Epithelial cell of proximal tubule (primary cell): ENCODE measurements at places on chromosomes 12 and 14. TPM values are rescaled to one million over a fixed set of nuclear protein-coding genes. Genes with fewer than 3 reads are reported as not detected.

- DNase-seq = no peak
Observed at GRCh38 chr12:19165451-19165850, 35.9 kb downstream of the PLEKHA5 start.

DNA sequence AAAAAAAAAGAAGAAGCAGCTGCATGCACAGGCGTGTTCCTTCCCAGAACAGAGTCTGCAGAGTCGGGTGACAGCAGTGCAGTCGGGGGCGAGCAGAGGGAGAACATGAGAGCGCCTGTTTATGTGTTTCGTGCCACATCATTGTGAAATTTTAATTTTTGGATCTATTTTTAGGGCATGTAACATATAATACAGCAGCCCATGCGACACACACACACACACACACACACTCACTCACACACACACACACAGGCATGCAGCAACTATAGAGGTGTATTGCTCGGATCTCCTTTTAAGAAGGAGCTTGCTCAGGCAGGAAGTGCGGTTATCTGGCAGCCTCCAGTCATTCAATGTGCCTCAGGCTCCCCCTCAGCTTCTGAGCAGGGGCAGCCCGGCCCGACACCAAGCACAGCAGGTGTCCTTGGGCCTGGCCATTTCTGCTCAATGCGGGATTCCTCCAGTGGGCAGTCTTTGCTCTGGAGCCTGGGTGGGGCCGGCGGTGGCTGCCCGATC is 71.8 kb downstream of the ZNF664 start:
- DNase-seq = no peak

Gene LIN7A
- total RNA-seq = 2.2 and 2.3 TPM in 2 replicates

- DNase-seq = no peak
Observed at GRCh38 chr12:3381059-3382047, 109.7 kb upstream of the PRMT8 start.

Gene TTLL5
- 20.4 and 39.6 TPM in 2 replicates for total RNA-seq

DNA sequence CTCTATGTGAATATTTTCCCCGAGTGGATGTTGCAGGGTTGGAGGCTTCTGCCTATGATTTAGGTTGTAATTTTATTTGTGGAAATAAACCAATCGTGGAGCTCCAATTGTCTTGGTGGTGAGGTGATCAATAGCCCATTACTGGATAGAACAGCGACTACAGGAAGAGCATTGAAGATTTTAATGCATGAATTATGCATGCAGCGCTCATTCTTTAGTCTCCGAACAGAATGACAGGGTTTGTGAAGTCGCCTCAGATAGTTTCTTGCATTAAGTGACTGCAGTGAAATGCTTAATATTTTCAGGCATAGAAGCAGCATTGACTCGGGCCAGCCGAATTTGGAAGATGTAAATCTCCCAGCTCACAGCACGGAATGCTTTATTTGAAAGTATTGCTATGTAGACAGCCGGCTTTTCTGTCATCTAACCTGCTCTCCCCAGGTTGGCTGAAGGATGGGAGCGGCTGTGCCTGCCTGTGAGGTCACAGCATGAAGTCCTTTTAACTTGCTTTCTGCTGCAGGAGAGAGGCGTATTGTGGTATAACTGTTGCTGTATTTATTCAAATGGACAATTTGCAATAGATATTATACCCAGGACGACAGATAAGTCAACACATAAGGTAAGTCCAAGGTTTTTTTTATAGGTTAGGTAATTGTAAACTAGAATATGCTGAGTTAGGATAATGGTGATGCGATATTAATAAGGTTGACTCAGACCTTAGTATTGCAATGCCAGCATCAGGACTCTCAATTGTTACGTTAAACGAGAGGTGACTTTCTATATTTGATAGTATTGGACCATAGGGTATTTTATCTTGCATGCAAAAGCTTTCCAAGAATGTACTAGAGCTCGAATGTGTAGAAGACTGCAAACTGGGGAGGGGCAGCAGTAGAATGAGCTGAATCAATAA is 135.7 kb downstream of the CNTN1 start:
- DNase-seq = no peak

Gene MRPL52
- 160 and 224 TPM in 2 replicates for total RNA-seq

Gene NAV3
- 15.5 and 27.9 TPM in 2 replicates for total RNA-seq

Gene IAPP
- not detected in 2 replicates for total RNA-seq

DNA sequence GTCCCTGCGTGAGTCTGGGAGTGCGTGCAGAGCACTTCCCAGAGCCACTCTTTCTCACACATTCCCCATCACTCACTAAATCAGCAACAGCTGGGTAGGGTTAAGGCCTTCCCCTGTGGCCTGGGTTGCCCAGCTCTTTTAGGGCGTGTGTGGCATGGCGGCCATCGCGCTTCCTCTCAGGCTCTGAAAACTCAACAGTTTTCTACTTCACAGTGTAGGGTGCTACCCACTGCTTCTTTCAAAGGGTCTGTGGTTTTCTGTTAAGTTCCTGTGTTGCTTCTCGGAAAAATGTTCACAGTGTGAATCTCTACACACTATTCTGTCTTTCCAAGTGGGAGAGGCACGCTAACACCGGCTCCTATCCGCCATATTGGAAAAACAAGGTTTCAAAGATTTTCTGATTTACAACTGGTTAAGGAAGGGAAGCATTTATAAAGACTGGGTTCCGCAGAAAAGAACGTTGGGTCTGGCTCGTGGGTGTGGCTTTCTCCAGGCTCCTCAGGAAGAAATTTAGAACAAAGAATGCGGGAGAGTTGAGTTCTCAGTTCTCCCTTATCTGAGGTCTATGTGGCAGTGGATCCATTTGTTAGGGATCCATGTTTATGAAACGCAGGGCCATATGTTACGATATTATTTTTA is 34.9 kb upstream of the AEBP2 start:
- DNase-seq = no peak

DNA sequence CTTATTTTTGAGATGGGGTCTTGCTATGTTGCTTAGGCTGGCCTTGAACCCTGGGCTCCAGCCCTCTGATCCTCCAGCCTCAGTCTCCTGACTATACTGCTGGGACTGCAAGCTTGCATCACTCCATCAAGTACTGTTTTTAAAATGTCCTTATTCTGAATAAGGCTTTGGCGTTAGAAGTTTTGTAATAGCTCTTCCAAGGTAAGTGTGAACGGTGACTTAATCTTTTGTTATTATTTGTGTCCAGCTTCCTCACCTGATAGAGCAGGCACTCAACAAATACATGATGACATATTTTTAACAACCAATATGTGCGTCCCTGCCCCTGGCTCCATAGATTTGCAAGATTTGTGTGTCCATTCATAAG is 1.4 kb downstream of the C1RL start:
- DNase-seq = no peak

- DNase-seq = no peak
Observed at GRCh38 chr14:73239393-73240241, 2.3 kb downstream of the PAPLN start.

DNA sequence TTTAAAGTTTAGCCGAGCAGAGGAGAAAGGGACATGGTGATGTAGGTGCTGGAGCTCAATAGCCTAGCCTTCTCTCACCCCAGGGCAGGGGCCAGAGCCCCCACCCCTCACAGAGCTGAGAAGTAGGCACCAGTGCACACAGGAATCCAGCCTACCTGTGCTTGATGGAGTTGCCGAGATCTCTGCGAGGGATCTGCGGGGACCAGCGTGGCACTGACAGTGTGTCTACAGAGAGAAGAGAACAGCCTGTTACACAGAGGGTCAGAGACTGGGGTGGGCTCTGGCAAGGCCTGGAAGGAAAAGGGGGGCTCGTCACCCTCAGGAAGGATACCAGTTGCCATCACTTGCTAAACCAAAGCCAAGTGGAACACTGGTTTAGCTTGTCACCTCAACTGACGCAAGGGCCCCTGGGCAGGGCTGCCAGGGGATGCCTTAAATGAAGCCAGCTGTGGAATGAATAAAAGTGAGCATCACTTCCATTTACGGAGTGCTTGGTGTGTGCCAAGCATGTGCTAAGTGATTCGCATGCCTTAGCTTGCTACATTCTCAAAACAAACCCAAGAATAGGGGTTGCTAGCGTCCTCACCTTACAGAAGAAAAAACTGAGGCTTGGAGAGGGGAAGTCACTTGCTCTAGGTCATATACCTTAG is 220.8 kb upstream of the NOS1 start:
- no peak for DNase-seq

- no peak for DNase-seq
Observed at GRCh38 chr12:96529912-96530311, 40.5 kb downstream of the CFAP54 start.

Gene CDK4
- 178 and 363 TPM in 2 replicates for total RNA-seq

Gene PLEKHA5
- 19.9 and 23.4 TPM in 2 replicates for total RNA-seq

- no peak for DNase-seq
Observed at GRCh38 chr14:58643366-58643765, 5.6 kb downstream of the DACT1 start.

DNA sequence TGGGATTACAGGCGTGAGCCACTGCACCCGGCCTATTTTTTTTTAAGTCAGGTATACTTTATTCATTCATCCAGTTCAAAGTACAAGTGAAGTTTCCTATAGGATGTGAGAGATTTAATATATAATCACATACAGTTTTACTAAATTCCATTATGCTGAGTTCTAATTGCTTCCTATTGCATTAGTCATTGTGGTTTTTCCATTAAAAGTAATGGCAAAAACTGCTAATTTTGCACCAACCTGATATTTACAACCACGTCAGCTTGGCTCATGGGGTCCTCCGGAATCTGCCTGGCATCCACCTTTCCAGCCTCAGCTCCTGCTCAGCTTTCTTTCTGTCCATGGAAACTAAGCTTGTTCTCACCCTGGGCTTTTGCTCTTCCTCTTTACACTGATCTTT is 67.0 kb upstream of the CSRP2 start:
- no peak for DNase-seq

Gene KRT5
- total RNA-seq = not detected in 2 replicates

Gene SMCO3
- total RNA-seq = 0.07 TPM in 1 of 2 replicates, not detected in the other

Gene IKZF4
- 0.94 and 3.1 TPM in 2 replicates for total RNA-seq

- no peak for DNase-seq
Observed at GRCh38 chr14:80005561-80005960, 205.7 kb downstream of the DIO2 start.
